ENCODE measurements at places on chromosomes 12 and 14.
A peak's percentile ranks its signal among the peaks of the same experiment; 100 is the strongest.

DNA sequence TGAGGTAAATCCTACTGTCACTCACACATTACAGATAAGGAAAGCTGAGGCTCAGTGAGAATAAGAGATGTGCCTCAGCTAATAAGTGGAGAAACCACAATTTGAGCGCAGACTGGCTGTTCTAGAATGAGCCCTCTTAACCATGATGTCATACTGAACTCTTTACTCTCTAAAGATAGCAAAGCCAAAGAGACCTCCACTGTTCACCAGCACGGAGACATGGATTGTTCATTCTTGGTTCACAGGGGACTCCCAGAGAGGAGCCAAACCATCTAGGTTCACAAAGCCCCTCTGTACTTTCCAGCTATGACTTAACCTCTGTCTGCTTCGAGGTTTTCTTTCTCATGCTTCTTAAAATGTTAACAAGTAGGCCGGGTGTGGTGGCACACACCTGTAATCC lies 32.7 kb upstream of the YARS2 start:
- DNase-seq = no peak

- peak; percentile 91 for DNase-seq
These were observed 27.6 kb upstream of the RPLP0 start for GRCh38 chr12:120228291-120229070.

DNA sequence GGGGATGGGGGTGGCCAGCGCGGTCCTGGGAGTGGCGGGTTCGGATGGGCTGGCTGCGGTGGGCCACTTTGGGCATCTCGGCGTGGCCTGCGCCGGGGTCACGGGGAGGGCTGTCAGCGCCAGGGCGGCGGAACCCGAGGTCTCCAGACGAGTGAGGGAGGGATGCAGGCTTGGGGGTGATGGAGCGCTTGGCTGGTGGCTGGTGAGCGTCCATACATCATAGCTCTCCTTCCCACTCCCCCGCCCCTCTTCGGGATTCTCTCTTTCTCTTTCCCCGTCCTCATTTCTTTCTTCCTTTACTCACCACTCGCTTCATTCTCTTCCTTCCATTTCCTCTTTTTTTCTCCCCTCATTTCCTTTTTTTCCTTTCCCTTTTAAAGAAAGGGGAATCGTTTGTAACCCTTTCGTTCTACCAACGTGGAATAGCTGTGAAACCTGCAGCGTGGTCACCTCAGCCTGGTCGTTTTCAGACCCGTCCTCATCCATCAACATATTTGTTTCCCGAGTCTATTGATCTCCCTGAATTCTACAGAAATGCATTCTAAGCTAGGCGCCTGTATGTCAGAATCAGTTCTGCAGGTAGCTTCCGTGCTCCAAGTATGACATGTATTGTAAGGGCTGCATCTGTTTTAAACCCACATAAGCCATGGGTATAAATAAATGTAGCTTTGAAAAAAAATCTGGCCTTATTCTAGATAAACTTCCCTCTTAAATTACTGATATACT lies 260.3 kb upstream of the E2F7 start:
- no peak for DNase-seq

- DNase-seq = no peak
These were observed 16.5 kb downstream of the PWP1 start for GRCh38 chr12:107702106-107702505.

DNA sequence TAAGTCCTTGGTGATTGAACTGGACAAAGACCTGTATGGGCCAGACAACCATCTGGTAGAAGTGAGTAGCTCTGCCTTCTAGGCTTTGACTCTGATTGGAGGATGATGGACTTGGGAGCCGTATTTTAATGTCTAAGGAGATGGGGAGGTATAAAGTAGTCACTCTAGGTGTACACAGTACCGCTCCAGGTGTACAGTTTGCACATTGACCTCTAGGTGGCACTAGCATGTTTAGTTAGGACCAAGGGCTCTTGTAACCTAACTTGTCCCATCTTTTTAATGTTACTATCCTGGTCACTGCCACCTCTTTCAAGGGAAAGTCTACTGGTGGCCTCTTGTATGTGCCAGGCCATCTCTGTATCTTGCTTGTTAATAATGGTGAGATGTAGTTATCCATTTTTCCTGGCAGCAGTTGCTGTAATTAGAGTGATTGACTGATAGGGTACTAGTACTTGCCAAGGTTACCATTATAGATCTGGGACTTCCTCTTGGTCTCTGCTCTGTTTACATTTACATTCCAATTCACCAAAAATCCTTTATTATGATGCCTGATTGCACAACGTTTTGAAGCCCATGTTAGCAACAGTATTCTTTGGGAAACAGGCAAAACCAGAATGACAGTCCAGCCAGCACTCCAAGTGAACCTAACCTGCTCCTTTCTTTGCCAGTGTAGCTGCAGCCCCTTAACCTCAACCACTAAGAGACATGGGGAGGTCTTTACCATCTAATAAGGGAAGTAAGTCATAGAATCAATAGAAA lies 3.6 kb downstream of the SMARCD1 start:
- peak; percentile 39 for DNase-seq

DNA sequence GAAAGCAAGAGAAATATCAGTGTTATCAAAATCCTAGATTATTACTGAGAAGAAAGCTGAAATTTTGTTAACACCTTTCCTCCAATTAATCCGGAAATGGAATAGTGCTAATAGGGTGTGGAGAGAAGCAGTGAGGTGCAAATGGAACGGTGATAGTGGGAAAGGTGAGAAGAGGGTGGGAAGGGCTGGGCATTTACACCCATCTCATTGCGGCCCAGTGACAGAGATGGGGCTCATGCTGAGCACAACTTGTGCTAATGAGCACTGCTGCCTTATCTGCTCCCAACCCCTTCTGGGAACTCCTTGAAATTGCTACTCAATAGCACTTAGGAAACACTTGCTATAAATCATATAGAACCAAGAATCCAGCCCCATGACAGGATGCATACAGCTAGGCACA lies 94.4 kb downstream of the PTPRR start:
- DNase-seq = no peak

DNA sequence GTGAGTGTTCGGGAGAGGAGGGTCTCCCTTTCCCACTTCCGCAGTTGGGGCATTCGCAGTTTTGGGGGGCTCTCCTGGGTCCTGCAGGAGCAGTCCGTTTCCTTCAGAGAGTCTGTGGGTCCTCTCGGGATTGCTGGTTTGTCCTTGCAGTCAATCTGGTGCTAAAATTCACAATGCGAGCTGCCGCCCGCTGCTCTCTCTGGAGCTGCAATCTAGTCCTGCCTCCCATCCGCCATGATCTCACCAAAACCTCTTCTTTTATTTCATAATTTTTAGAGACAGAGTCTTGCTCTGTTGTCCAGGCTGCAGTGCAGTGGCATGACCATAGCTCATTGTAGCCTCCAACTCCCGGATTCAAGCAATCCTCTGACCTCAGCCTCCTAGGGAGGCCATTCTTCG lies 22.5 kb downstream of the RNFT2 start:
- no peak for DNase-seq

- no peak for DNase-seq
These were observed 46.1 kb upstream of the PPP2R5C start for GRCh38 chr14:101715210-101716076.

- DNase-seq = peak; percentile 3
These were observed 236.1 kb upstream of the NPAS3 start for GRCh38 chr14:32702562-32702961.
